ENCODE measurements at places on chromosomes 11 and 22. TPM values are rescaled to one million over a fixed set of nuclear protein-coding genes. Genes with fewer than 3 reads are reported as not detected.

The MEI1 gene
- 3.7 TPM for total RNA-seq

The BTG4 gene
- total RNA-seq: not detected

The KCNK4 gene
- total RNA-seq: not detected

The ADM2 gene
- 0.25 TPM for total RNA-seq

The PKDREJ gene
- total RNA-seq: under 0.01 TPM

The OR5B21 gene
- not detected for total RNA-seq

The FIBIN gene
- total RNA-seq: not detected

The STARD10 gene
- total RNA-seq: 70.4 TPM

The DBX1 gene
- not detected for total RNA-seq

The PVALB gene
- total RNA-seq: not detected

The TMEM135 gene
- 25.8 TPM for total RNA-seq

The TTLL1 gene
- total RNA-seq: 8.2 TPM

The MMP12 gene
- not detected for total RNA-seq

The NUP50 gene
- 45.6 TPM for total RNA-seq

The MYEOV gene
- 0.39 TPM for total RNA-seq

The PHOX2A gene
- total RNA-seq: not detected

The ABCC8 gene
- not detected for total RNA-seq

The LRRC4C gene
- not detected for total RNA-seq

The FBLN1 gene
- 1.0 TPM for total RNA-seq

The NNMT gene
- 133 TPM for total RNA-seq

The BTBD18 gene
- total RNA-seq: not detected

The KLHL35 gene
- 2.4 TPM for total RNA-seq

The SLC22A6 gene
- total RNA-seq: not detected

The TPH1 gene
- total RNA-seq: not detected

The PIWIL4 gene
- 0.76 TPM for total RNA-seq

The CARNS1 gene
- total RNA-seq: 0.13 TPM

The CCDC87 gene
- total RNA-seq: 0.13 TPM

The RCOR2 gene
- 0.13 TPM for total RNA-seq

The TYMP gene
- total RNA-seq: 24.9 TPM

The TCN2 gene
- total RNA-seq: 18.2 TPM

The PAX6 gene
- not detected for total RNA-seq

The DNAJB7 gene
- total RNA-seq: not detected

The PDE2A gene
- total RNA-seq: 433 TPM

The DEFB131B gene
- total RNA-seq: not detected

The CD3D gene
- total RNA-seq: not detected

The RASSF10 gene
- total RNA-seq: 4.8 TPM

The SLCO2B1 gene
- total RNA-seq: 8.2 TPM
